ENCODE measurements at places on chromosomes 12 and 14. TPM values are rescaled to one million over a fixed set of nuclear protein-coding genes. Genes with fewer than 3 reads are reported as not detected.

The TAS2R31 gene
- polyA plus RNA-seq, result not detected

The PRB2 gene
- not detected for polyA plus RNA-seq

The TOMM20L gene
- polyA plus RNA-seq, result not detected

The CIROP gene
- not detected for polyA plus RNA-seq

The CLEC1A gene
- polyA plus RNA-seq, result 0.07 TPM

The GRIN2B gene
- polyA plus RNA-seq, result 0.31 TPM

The SLC10A1 gene
- polyA plus RNA-seq, result 0.10 TPM

The RERG gene
- 0.99 TPM for polyA plus RNA-seq

The SRRM4 gene
- polyA plus RNA-seq, result 0.53 TPM

The CAPS2 gene
- polyA plus RNA-seq, result 2.2 TPM

The VPS33A gene
- 19.5 TPM for polyA plus RNA-seq

The CD27 gene
- 0.49 TPM for polyA plus RNA-seq

The AMHR2 gene
- not detected for polyA plus RNA-seq

The NDRG2 gene
- polyA plus RNA-seq, result 8.8 TPM

The CD163 gene
- not detected for polyA plus RNA-seq

The AQP6 gene
- polyA plus RNA-seq, result not detected

The ACTN1 gene
- polyA plus RNA-seq, result 121 TPM

The RNASE3 gene
- not detected for polyA plus RNA-seq

The CLEC1B gene
- not detected for polyA plus RNA-seq

The ZNF605 gene
- 10.7 TPM for polyA plus RNA-seq

The CLEC4A gene
- 1.2 TPM for polyA plus RNA-seq

The GEMIN2 gene
- polyA plus RNA-seq, result 28.9 TPM

The IQSEC3 gene
- polyA plus RNA-seq, result 3.6 TPM

The RNASE2 gene
- polyA plus RNA-seq, result not detected

The LRP1-AS gene
- polyA plus RNA-seq, result 0.86 TPM

The KERA gene
- not detected for polyA plus RNA-seq
